Activated CD4-positive, alpha-beta T cell treated with anti-CD3 and anti-CD28 coated beads for 36 hours (primary cell): ENCODE measurements at places on chromosomes 7 and 10.

DNA sequence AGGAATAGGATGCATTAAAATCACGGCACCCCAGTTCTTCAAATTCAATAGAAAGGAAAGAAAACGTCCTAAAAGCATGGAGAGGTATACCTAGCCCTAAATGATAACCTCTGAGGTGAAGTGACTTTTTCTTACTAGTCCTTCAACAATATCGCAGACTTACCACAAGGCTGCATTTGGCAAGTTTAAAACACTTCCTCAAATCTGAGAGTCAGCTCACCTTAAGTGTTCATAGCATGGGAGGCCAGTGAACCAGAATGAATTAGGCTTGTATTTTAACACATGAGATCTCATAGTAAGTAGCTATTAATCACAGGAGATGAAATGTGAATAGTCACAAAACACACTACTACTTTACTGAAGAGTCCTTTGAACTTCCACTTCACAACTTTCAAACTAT is 124.2 kb downstream of the RNF32 start:
- H3K4me1 ChIP-seq, result peaks cover 18% of the 10 kb centered on the region
- H3K27ac ChIP-seq, result peak overlapping the region; percentile 25
- H3K36me3 ChIP-seq, result peaks cover 28% of the 10 kb centered on the region
- H3K27me3 ChIP-seq, result no peaks in the 10 kb centered on the region
- no peak overlapping the region for H3K4me3 ChIP-seq

DNA sequence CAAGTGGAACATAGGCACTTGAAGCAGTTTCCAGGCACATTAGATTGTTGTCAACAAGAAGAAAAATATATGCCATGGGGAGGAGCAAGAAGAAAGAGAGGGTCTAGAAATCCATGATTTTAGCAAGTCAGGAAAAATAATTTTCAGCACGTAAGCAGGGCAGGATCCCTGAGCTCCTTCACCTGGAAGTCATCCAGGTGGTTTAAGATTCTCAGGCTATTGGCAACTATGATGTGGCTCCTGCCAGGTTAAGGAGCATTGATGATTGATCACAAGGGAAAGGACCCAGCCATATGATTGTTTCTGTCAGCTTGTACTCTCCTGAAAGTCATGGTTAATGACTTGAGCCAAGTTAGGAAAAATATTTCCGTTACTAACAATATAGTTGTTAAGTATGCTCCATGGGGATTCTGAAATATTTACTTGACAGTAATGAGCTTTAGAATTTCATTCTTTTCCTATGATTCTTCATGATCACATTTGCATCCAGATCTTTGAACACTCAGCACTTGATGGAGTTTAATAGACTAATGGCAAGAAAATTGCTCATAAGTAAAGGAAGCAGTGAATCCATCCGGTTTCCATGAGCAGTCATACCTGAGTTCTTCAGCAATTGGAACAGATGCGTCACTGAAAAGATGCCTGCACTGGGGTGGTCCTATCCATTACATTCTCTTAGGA is 209.1 kb downstream of the BICC1 start:
- H3K36me3 ChIP-seq, result no peaks in the 10 kb centered on the region
- DNase-seq, result no peak
- no peaks in the 10 kb centered on the region for H3K4me1 ChIP-seq
- no peak overlapping the region for H3K27ac ChIP-seq
- no peaks in the 10 kb centered on the region for H3K27me3 ChIP-seq
- no peak overlapping the region for H3K4me3 ChIP-seq

DNA sequence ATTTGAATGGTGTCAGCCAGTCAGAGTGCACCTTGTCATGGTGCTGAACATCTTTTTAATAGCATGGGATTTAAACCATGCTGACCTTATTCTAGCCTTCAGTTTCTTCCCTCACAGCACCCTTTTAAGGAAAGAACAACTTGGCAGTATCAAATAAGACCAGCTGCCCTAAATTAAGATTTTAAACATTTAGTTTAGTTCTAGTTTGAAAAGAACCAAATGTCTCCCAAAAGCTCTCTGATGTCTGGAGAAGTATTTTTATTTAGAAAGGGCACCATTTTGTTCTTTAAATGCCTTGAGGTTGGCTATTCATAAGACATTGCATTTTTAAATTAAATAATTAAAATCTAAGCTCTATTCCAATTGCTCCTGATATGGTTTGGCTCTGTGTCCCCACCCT is 121.1 kb downstream of the CCDC3 start:
- no peak overlapping the region for H3K27ac ChIP-seq
- DNase-seq, result no peak
- H3K27me3 ChIP-seq, result peaks cover 16% of the 10 kb centered on the region
- no peaks in the 10 kb centered on the region for H3K4me1 ChIP-seq
- no peaks in the 10 kb centered on the region for H3K36me3 ChIP-seq

- peaks cover 17% of the 10 kb centered on the region for H3K27me3 ChIP-seq
- H3K27ac ChIP-seq, result no peak overlapping the region
- no peaks in the 10 kb centered on the region for H3K36me3 ChIP-seq
- H3K4me1 ChIP-seq, result peaks cover 39% of the 10 kb centered on the region
Observed at GRCh38 chr7:102287111-102287980, 678 bp downstream of the SH2B2 start.

DNA sequence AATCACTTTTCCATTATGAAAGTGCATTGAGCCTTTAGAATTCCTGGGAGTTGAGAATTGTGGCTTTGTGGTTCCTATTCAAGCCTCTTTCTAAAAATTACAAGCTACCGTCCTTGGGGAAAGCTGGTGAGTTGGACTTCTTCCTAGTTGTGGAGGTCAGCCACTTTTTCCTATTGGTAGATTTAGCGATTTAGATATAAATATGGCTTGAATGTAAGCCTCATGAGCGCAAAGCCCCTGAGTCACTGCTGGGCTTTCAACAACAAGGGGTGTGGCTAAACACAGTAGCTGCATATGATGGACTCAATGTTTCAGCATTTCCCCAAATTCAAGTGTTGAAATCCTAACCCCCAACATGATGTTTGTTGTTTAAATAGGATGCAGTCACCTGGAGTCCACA is 150.0 kb upstream of the IGFBP3 start:
- no peak overlapping the region for H3K4me3 ChIP-seq
- peaks cover 9% of the 10 kb centered on the region for H3K27me3 ChIP-seq
- DNase-seq, result no peak
- no peaks in the 10 kb centered on the region for H3K36me3 ChIP-seq
- no peaks in the 10 kb centered on the region for H3K4me1 ChIP-seq

GRCh38 chr10:97851341-97852001 is 1.8 kb downstream of the GOLGA7B start:
- no peak overlapping the region for H3K4me3 ChIP-seq
- peak; percentile 49 for DNase-seq
- no peaks in the 10 kb centered on the region for H3K36me3 ChIP-seq
- H3K27ac ChIP-seq, result peak overlapping the region; percentile 45
- peaks cover 35% of the 10 kb centered on the region for H3K4me1 ChIP-seq
- no peaks in the 10 kb centered on the region for H3K27me3 ChIP-seq

DNA sequence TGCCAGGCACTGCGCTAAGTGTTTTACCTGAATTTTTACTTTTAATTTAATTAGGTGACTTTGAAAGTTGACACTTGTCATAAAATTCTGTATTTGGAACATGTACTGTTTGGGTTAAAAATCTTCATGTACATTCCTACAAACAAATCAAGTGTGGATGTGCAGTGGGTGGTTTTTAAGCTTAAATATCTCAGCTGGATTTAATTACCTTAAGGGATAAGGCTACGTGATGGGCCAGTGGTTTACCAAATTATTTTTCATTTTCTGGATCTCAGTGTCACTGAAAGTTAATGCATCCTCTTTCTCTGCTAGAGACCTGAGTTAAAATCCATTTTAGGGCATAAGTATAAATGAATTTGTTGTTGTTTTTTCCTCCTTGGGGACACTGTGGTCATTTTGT is 51.1 kb downstream of the EXOC4 start:
- peaks cover 41% of the 10 kb centered on the region for H3K36me3 ChIP-seq
- H3K27me3 ChIP-seq, result no peaks in the 10 kb centered on the region
- DNase-seq, result no peak
- no peaks in the 10 kb centered on the region for H3K4me1 ChIP-seq

DNA sequence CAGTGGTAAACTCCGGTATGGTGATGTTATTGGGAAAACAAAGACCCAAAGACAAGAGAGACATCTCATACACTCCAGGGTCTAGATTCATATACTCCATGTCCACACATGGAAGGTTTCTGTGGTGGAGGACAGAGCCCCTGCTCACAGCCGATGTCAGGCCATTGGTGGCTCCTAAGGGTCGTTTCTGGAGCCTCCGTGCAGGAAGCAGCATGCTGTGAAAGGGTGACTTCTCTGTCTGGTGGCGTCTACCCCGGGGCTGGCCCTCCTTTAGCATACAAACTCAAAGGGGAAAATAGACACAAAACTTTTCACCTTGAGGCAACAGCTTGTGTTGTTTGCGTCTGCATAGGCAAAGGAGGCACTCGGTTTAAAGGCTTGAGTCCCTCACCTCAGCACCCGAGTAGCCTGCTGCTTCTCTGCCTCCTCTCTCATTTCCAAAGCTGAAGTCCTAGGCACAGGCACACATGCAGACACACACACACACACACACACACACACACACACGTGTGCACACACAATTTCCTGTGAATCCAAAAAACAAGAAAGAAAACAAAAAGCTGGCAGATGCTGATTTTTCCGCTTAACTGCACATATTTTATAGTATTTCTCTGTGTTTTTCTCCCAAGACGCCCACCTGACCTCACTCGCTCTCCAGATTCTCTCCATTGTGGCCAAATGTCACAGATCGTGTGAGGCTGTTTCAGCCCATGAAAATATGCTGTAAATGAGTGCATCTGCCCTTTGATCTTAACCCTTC is 601.4 kb upstream of the MGMT start:
- H3K27me3 ChIP-seq, result peaks cover 5% of the 10 kb centered on the region
- DNase-seq, result no peak
- no peaks in the 10 kb centered on the region for H3K36me3 ChIP-seq
- H3K27ac ChIP-seq, result no peak overlapping the region

- peaks cover 12% of the 10 kb centered on the region for H3K4me1 ChIP-seq
- DNase-seq, result no peak
- H3K4me3 ChIP-seq, result no peak overlapping the region
- H3K27me3 ChIP-seq, result peaks cover 80% of the 10 kb centered on the region
- H3K27ac ChIP-seq, result no peak overlapping the region
Observed at GRCh38 chr10:117551330-117552155, 9.0 kb downstream of the EMX2 start.

GRCh38 chr7:76514926-76515771 is 4.8 kb downstream of the UPK3B start:
- H3K27me3 ChIP-seq, result no peaks in the 10 kb centered on the region
- H3K4me3 ChIP-seq, result no peak overlapping the region
- no peaks in the 10 kb centered on the region for H3K4me1 ChIP-seq
- DNase-seq, result no peak

DNA sequence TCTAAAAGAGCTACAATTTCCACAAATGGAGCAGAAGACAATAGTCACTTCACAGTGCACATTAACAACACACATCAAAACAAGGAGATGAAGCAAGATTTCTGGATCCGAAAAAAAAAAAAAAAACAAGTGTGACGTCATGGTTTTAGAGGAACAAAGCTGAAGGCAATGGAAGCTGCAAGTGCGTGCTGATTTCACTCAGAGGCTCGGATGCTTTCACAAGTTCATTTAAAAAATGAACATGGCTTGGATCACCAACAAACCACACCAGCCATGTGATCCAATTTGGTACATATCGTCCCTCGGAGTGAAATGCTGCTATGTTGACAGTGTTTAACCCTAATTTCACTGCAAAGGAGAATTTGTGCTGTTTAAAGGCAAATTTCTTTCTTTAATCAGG is 337.0 kb upstream of the PRKCQ start:
- H3K4me3 ChIP-seq, result no peak overlapping the region
- no peak overlapping the region for H3K27ac ChIP-seq
- no peaks in the 10 kb centered on the region for H3K36me3 ChIP-seq

DNA sequence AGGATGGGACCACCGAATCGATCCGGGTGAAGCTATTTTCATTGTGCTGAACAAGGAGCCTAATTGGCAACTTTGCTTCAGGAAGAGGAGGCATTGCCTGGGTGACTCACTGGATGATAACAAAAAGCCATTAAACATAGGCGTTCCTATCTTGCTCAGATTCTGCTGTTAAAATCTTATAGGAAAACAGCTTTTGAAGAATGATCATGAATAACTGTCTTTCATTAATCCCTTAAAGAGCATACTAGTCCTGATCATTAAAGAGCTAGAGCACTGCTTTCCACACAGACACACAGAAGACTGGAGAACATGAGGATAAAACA is 174.2 kb upstream of the IMMP2L start:
- H3K27me3 ChIP-seq, result peaks cover 4% of the 10 kb centered on the region
- no peaks in the 10 kb centered on the region for H3K36me3 ChIP-seq
- H3K4me1 ChIP-seq, result no peaks in the 10 kb centered on the region
- H3K4me3 ChIP-seq, result no peak overlapping the region

- no peak overlapping the region for H3K27ac ChIP-seq
- H3K4me1 ChIP-seq, result no peaks in the 10 kb centered on the region
- no peak overlapping the region for H3K4me3 ChIP-seq
- no peak for DNase-seq
- no peaks in the 10 kb centered on the region for H3K27me3 ChIP-seq
Observed at GRCh38 chr10:72424561-72424960, 69.8 kb upstream of the DNAJB12 start.

DNA sequence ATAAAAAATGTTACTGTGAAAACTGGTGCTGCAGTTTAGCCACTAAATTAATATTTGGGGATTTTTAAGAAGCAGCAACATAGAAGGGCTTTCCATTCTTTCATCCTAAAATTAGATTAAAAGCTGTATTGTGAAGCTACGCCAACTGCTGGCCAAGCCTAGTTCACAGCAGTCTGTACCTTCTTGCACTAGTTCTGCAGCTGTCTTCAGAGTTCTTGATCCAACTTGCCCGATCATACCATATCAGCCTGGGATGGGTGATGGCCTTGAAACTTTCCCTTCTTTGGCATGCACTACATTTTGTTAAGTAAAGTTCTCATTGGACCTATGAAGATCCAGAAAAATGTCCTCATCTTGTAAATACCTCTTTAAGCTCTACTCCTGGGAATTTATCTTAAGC is 20.3 kb upstream of the PANK1 start:
- no peaks in the 10 kb centered on the region for H3K36me3 ChIP-seq
- no peak overlapping the region for H3K27ac ChIP-seq
- no peak for DNase-seq
- H3K4me3 ChIP-seq, result no peak overlapping the region

DNA sequence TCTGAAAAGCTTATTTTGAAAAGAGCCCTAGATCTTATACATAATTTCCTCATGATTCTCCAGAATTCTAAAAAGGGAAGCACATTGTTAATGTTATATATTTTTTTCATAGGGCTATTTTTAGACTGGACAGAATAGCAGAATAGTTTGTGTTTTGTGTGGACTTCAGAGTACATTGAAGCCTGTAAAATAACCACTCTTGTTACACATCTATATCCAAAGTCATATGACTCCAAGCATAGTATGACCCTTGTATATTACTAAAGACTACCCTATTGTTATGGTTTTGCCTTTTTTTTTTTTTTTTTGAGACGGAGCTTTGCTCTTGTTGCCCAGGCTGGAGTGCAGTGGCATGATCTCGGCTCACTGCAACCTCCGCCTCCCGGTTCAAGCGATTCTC is 26.1 kb upstream of the FIS1 start:
- peaks cover 8% of the 10 kb centered on the region for H3K27me3 ChIP-seq
- no peak overlapping the region for H3K27ac ChIP-seq
- no peaks in the 10 kb centered on the region for H3K4me1 ChIP-seq
- no peaks in the 10 kb centered on the region for H3K36me3 ChIP-seq
